Thoracic aorta endothelial cell (primary cell): ENCODE measurements at places on chromosomes 4 and X. TPM values are rescaled to one million over a fixed set of nuclear protein-coding genes. Genes with fewer than 3 reads are reported as not detected.

The SMIM31 gene
- not detected in 2 replicates for total RNA-seq

The VCX3B gene
- not detected in 2 replicates for total RNA-seq

The ADH1B gene
- total RNA-seq = 0.14 TPM in 1 of 2 replicates, not detected in the other

The ASMT gene
- total RNA-seq = not detected in 2 replicates

The TMEM47 gene
- total RNA-seq = 67.2 and 83.4 TPM in 2 replicates

The AR gene
- total RNA-seq = 6.6 and 12.4 TPM in 2 replicates

The CNGA2 gene
- total RNA-seq = not detected in 2 replicates

The ADH7 gene
- total RNA-seq = not detected in 2 replicates

The FAM184B gene
- under 0.01 TPM in 1 of 2 replicates, not detected in the other for total RNA-seq

The ADH4 gene
- not detected in 2 replicates for total RNA-seq

The ARHGAP6 gene
- total RNA-seq = 1.1 TPM in 2 replicates

The FAM9C gene
- total RNA-seq = 0.50 TPM in 1 of 2 replicates, not detected in the other

The AMMECR1 gene
- total RNA-seq = 15.3 and 15.4 TPM in 2 replicates

The IL3RA gene
- 10.1 and 17.8 TPM in 2 replicates for total RNA-seq

The LUZP4 gene
- total RNA-seq = not detected in 2 replicates

The SMAD1 gene
- 125 and 147 TPM in 2 replicates for total RNA-seq

The CT55 gene
- not detected in 2 replicates for total RNA-seq

The EMCN gene
- 17.3 and 94.7 TPM in 2 replicates for total RNA-seq

The NPY2R gene
- total RNA-seq = not detected in 2 replicates

The GLUD2 gene
- 1.5 and 3.4 TPM in 2 replicates for total RNA-seq

The VEGFD gene
- total RNA-seq = 0.53 and 0.65 TPM in 2 replicates

The DDX53 gene
- total RNA-seq = not detected in 2 replicates

The UGT2A2 gene
- 0.22 and 0.40 TPM in 2 replicates for total RNA-seq

The HSD17B13 gene
- 0.07 and 0.13 TPM in 2 replicates for total RNA-seq

The TRIM75 gene
- not detected in 2 replicates for total RNA-seq

The RHOXF1 gene
- total RNA-seq = not detected in 2 replicates

The IKBKG gene
- 20.2 and 21.4 TPM in 2 replicates for total RNA-seq

The DCTD gene
- 74.9 and 75.2 TPM in 2 replicates for total RNA-seq

The LONRF3 gene
- total RNA-seq = 16.7 and 18.8 TPM in 2 replicates

The DGKK gene
- not detected in 2 replicates for total RNA-seq

The TRIM61 gene
- 0.14 TPM in 1 of 2 replicates, not detected in the other for total RNA-seq

The FRMPD3 gene
- not detected in 2 replicates for total RNA-seq

The SUPT20HL2 gene
- 0.07 TPM in 1 of 2 replicates, not detected in the other for total RNA-seq

The CTAG1B gene
- not detected in 2 replicates for total RNA-seq

The KLHL13 gene
- 19.0 and 22.1 TPM in 2 replicates for total RNA-seq

The FHDC1 gene
- total RNA-seq = 0.07 and 0.13 TPM in 2 replicates

The INTU gene
- 5.6 and 6.5 TPM in 2 replicates for total RNA-seq

The RTL3 gene
- total RNA-seq = 0.07 TPM in 1 of 2 replicates, not detected in the other

The SLC7A11 gene
- 228 and 242 TPM in 2 replicates for total RNA-seq

The PGAM4 gene
- total RNA-seq = not detected in 2 replicates

The FAM9B gene
- total RNA-seq = not detected in 2 replicates

The ALB gene
- 0.13 TPM in 1 of 2 replicates, not detected in the other for total RNA-seq

The PPP4R3C gene
- not detected in 2 replicates for total RNA-seq

The WNK3 gene
- total RNA-seq = 1.2 and 1.3 TPM in 2 replicates

The WAS gene
- 0.07 TPM in 1 of 2 replicates, not detected in the other for total RNA-seq

The CRMP1 gene
- total RNA-seq = 0.53 TPM in 1 of 2 replicates, not detected in the other

The SEC24D gene
- total RNA-seq = 110 TPM in 2 replicates

The FGF5 gene
- total RNA-seq = 0.86 and 1.6 TPM in 2 replicates

The NPY5R gene
- total RNA-seq = not detected in 2 replicates

The STARD8 gene
- total RNA-seq = 6.9 and 20.2 TPM in 2 replicates
